Stimulated activated CD4-positive, alpha-beta T cell treated with anti-CD3 and anti-CD28 coated beads, Interleukin-12 subunit alpha, Interleukin-12 subunit beta, amount 100 ng/mL, for 24 hours (primary cell): ENCODE measurements at places on chromosomes 2 and 18.

DNA sequence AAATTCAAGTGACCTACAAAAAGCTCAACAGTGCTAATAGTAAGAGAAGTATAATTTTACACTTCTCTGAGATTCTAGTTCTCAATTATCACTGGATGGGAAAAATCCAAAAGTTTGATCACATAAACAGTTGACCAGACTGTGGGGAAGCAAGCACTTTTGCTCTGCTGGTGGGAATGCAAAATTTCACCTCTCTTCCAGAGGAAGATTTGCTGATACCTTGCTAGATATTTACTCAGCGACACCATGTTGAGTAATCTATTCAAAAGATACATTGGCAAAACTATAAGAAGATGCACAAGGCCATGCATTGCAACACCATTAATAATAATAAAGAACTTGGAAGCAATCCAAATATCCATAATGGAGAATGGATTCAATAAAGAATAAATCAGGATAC, 204.4 kb downstream of the MREG start:
- no peak for DNase-seq

- peak; percentile 70 for DNase-seq
Observed at GRCh38 chr2:61470122-61470951, 550 bp downstream of the USP34 start.

DNA sequence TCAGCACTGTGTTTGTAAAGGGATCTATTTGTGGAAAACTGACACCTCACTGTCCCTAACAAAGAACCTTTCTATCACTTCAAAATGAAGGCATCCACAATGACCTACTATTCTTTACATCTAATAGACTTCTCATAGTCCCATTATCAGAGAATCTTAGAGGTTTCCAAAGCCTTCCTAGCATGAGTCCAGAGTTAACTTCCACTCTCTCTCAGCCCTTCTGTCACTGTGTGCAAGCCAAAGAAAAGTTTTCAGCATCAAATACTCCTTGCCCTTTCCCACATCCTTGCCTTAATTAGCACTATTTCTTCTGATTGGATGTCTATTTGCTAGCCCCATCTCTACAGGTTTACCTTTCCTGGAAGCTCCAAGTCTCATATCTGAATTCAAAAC, 178.5 kb downstream of the ERBB4 start:
- no peak for DNase-seq

GRCh38 chr2:126781806-126782205, 116.9 kb upstream of the TEX51 start:
- no peak for DNase-seq

DNA sequence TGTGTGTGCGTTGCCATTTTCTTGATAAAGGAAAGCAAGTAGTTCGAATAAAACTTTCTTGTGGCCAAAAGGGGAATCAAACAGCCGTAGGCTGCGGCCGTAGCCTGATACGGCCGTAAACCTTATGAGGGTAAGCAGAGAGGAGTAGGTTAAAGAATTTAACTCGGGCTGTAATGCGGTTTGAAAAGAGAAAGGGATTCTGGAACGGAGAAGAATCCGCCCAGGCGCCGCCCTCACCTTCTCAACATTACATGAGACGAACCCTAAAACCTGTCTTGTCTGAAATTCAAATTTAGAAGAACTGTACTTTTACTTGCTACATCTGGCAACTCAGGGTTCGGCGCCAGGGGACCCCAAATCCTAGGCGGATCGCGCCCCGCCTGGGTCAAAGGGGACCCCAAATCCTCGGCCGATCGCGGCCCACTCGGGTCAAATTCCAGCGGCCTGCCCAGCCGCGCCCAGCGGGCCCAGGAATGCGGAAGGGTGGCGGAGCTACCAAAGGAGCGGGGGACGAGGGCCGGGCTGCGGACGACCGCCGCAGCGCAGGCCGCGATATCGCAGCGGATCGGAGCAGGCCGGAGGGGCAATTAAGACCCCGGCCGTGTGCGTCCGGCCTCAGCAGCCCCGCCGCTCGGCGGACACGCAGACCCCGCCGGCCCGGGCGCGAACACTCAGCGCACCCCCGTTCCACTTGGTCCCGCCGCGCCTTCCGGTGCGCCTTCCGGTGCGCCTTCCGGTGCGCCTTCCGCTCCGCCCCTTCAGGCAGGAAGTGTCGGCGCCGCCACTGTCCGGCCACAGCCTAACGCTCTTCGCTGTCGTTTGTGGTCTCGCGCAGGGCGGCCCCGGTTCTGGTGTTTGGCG, at the start of gene MYL12B:
Gene MYL12B, plus strand, starts transcription at position 761 of the 861 bp plus-strand sequence. CDS start 10,766 bp downstream, outside the sequence.
- DNase-seq: peak; percentile 67

GRCh38 chr18:62982600-62983251, 267.4 kb downstream of the PHLPP1 start:
- peak; percentile 18 for DNase-seq
